ENCODE measurements at places on chromosomes 12 and 14.

- DNase-seq: no peak
Observed at GRCh38 chr12:107646436-107646835, 39.2 kb upstream of the PWP1 start.

DNA sequence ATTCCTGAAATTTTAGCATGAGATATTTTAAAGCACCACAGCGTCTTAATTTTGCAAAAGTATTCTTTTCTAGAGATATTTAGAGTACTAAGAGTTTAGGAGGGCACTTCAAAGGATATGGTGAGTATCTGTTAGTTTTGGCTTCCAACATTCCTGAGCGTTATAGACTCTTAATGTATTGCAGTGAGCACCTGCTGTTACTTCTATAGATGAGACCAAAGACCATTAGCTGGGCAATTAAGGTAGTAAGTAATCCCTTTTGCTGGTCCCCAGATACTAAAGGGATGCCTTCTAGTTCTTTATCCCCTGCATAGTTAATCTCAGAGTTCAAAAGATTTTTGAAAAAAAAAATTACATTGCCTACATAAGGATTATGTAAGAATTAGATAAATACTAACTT lies 975.6 kb downstream of the GALC start:
- DNase-seq: no peak

GRCh38 chr14:53975444-53975843 lies 18.8 kb upstream of the BMP4 start:
- no peak for DNase-seq

DNA sequence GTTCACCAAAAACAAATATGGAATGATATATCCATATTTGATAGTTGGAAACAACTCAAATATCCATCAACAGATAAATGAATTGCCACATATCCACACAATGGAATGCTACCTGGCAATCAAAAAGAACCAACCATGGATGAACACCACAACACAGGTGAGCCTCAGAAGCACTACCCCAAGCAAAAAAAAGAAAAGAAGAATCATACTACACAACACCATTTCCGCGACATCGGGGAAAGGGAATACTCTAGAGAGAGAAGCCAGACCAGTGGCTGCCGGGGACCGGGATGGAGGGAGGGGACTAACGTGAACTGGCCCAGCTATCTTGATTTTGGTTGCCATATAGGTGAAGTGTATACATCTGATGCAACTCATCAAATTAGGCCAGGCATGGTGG lies 41.4 kb downstream of the SCARB1 start:
- no peak for DNase-seq

DNA sequence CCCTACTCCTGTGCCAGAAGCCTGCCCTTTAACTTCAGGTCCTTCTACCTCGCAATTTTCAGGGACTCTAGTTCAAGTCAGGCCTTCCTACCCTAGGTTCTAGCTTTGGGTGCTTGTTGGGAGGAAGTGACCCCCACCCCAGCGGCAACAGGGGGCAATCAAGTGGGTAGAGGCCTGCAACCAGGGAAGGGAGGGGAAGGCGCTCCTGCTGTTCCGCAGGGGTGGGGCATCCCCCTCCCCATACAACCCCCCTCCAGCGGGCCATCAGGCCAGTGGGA lies 204 bp upstream of the PRPH start:
- no peak for DNase-seq

DNA sequence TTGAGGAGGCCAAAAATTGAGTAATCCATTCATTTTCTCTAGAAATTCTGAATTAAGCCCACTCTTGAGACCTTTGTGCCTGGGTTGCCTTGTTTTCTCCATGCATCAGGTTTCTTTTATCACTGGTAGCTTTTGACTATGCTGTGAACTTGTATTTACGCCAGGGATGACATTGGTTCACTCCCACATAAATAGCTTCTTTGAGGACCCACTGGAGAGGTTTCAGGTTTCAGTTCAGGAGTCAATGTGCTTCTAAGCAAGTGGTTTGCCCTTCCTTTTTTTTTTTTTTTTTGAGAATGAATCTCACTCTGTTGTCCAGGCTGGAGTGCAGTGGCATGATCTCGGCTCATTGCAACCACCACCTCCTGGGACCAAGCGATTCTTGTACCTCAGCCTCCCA lies 10.2 kb upstream of the SLC17A8 start:
- no peak for DNase-seq

DNA sequence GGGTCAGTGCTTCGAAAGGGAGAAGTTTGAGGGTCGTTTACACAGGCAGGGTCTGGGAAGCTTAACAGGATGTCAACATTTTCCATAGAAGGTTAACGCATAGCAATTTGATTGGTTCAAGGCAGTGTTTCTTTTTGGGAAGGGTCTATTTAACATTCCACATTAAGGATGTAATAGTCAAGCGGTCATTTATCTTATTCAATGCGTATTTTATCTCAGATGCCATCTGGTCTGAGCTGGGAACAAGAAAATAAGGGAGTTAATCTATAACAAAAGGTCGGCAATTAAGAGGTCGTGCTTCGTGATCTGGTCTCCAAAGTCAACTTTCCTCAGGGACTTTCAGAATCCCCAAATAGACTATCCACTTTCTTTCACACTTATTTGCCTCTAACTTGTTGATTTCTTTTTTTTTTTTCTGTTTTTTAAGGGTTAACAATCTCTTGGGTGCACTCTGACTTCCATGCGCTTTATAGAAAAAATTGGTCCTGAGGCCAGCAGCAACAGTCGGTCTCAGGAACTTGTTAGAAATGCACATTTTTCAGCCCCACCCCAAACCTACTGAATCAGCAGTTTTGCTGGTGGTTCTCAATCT lies 550 bp upstream of the RESF1 start:
- DNase-seq: no peak

- no peak for DNase-seq
Observed at GRCh38 chr12:109586385-109587296, 13.0 kb downstream of the MVK start.

- no peak for DNase-seq
Observed at GRCh38 chr12:3097836-3098235, 20.7 kb downstream of the TSPAN9 start.

GRCh38 chr14:47919997-47920396 lies 244.6 kb upstream of the MDGA2 start:
- DNase-seq: no peak

GRCh38 chr12:93972411-93973208 lies 175.8 kb upstream of the PLXNC1 start:
- DNase-seq: no peak

DNA sequence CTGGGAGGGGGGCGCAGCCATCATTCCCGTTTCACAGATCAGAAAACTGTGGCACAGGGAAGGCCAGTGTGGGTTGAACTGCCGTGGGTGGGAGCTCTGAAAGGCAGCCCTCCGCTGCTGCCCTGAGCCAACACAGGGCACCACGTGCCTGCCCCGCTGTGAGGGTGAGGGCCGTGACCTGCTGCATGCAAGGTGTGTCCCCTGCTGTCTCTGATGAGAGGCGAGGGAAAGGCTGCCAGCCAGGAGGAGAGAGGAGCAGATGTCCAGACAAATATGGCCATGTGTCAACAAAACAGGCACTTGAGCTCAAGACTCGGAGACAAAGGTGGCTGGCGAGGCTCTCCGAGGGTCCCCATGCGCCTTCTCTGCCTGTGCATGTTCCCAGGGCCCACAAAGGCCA lies 108.8 kb downstream of the RBM19 start:
- no peak for DNase-seq

- DNase-seq: no peak
Observed at GRCh38 chr14:21668377-21668776, 5.2 kb downstream of the OR4E1 start.

GRCh38 chr12:75550401-75551240 lies 39.2 kb upstream of the KRR1 start:
- DNase-seq: peak; percentile 21

DNA sequence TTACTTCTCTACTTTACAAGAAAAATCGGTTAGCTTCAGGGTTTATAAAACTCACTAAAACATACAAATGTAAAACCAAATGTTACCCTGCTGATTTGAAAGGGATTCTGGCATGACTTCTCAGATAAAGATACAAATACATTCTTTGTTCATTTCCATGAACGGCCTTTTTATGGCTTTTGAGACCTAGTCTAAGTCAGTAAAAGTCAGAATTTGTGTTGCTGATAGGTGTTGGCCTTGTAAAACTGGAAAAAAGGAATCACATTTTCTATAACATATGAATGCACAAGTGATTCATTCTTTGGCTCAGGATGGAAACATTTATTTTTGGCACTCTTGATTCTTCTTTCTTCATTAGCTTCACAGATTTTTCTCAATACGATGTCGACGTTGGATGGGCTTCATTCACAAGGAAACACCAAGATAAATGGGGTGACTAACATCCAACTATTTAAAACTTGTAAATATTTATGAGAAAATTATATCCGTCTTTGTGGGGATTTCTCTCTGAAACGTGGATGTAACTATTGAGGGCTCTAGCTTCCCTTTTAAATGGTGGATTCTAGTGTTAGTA lies 27.0 kb upstream of the CPM start:
- DNase-seq: no peak

DNA sequence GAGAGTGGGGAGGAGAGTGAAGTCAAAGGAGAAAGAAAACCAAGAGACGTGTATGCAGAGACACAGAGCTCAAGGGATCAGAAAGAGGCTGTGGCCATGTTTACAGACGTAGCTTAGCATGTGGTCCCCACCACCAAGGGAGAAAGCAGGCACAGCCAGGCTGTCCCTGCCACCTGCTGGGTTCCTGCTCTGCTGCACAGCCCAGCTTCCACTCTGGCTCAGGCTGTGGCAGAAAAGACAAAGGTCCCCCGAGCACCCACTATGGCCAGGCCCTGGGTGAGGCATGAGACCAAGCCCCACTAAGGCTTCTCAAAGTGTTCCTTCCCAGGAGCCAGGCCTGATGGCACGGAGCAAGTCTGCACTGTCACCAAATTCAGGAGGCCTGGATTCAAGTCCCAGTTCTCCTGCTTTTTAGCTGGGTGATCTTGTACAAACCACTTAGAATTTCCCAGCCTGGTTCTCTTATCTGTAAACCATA lies 25.9 kb upstream of the COL2A1 start:
- no peak for DNase-seq

GRCh38 chr14:94329857-94330256 lies 6.7 kb upstream of the SERPINA6 start:
- DNase-seq: no peak

DNA sequence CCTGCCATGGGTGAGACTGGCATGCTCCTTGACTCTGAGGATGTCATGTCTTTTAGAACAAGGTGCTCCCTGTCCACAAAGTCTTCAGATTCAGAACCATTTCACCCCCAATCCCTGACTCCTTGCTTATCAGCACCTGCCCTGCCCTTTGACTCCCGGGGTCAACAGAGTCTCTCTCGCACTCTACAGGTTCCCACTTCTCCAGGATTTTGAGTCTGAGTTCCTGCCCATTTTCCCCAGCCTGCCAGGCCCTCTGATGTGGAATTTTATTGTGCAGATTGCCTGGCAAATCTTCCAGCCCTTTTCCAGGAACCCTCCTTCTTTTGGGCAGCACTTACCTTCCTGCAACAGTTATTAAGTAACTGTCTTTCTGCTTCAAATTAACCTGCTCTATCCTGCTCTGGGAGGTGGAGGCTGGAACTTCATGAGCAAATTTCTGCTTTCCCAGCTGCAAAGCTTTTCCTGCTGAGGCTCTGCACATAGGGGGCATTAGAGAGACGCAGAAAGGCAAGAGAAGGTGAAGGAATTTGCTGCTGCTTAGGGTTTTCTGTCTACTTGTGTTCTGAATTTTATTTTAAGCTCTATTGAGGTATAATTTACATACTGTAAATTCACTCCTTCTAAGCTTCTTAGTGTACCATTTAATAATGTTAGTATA lies 259.1 kb downstream of the PCNX1 start:
- DNase-seq: peak; percentile 53

DNA sequence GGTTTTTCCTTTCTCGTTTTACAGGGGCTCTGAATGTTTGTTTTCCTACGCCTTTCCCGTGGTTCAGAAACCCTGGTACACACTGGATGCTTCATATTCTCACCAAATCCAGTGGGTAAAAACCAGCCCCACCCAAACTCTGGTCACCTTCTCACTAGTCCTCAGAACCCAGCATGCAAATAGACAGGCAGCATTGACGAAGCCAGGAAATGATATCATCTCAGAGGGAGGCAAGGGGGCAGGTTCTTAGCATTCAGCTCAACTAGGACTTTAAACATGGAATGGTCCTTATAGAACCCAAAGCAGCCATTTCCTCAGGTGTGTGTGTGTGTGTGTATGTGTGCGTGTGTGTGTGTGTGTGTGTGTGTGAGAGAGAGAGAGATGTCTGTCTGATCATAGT lies 142.0 kb downstream of the KCNK10 start:
- DNase-seq: no peak

DNA sequence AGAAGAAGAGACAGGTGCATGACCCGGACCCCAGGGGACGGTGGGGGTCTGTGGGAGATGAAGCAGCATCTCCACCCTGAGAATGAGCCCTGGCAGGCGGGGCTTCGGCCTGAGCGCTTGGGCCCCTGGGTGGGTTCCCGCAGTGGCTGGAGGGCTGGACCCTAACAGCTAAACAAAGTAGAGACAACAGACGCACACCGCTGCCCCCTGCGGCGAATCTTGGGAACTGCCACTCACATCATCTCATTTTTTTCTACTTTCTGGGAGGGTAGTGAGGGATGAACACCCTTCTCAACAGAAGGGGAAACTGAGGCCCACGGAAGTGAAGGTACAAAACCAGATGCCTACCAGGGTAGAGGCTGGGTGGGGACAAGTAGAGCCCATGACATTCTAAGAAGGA lies 104.7 kb downstream of the RFLNA start:
- DNase-seq: no peak

- DNase-seq: no peak
Observed at GRCh38 chr12:10256064-10256463, 43.4 kb downstream of the GABARAPL1 start.

DNA sequence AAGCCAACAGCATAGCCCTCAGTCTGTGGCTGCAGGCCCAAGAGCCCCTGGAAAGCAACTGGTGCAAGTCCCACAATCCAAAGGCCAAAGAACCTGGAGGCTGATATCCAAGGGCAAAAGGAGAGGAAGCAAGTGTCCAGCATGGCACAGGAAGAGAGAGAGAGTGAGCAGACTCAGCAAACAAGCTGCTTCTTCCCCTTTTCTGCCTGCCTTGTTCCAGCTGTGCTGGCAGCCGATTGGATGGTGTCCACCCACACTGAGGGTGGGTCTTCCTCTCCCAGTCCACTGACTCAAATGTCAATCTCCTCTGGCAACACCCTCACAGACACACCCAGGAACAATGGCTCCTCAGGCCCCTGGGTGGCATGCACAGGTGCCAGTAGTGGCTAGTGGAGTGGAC lies 33.5 kb downstream of the SMCO2 start:
- no peak for DNase-seq

- DNase-seq: no peak
Observed at GRCh38 chr14:78181270-78181669, 11.1 kb downstream of the NRXN3 start.

GRCh38 chr14:31059152-31059924 lies 33.2 kb upstream of the STRN3 start:
- DNase-seq: peak; percentile 66
